ENCODE measurements at places on chromosomes 5 and 9.
A peak's percentile ranks its signal among the peaks of the same experiment; 100 is the strongest.

- DNase-seq, result no peak
Measured at GRCh38 chr5:61680247-61680646, 348.2 kb downstream of the ZSWIM6 start.

DNA sequence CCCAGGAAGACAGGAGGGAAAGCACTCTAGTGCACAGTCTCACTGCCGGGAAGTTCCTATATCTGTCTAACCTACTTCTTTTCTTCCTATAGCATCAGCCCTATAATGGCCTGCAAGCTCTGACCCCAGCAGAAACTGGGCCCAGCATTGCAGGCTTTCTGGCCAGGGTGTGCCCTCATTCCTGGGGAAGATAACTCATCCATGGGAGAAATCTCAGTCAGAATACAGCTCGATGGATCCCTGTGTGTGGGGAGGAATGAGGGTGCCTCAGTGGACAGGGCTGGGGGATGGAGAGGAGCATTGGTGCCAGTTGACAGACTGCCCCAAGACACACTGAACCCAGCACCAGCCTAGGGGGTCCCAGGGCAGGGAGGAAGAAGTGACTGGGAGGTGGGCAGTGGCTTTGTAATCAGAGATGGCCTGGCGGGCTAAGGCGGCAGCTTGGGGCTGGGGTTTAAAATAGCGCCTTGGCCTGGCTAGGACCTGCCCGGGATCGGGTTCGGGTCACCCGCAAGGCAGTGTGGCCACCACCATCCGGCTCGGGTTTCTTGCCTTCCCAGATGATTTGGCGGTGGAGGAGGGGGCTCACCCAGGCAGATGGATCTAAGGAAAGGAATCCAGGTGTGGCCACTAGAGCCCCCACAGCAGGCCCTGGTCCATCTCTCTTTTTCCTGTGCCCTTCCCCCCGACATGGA lies 7.6 kb upstream of the CXXC5 start:
- no peak for DNase-seq

GRCh38 chr5:59608745-59609144 lies 284.8 kb downstream of the PDE4D start:
- peak; percentile 91 for DNase-seq

GRCh38 chr5:132019857-132020555 lies 8.5 kb upstream of the ACSL6 start:
- no peak for DNase-seq

GRCh38 chr5:105789246-105789645 lies 1881.5 kb downstream of the EFNA5 start:
- no peak for DNase-seq

- peak; percentile 36 for DNase-seq
Measured at GRCh38 chr9:105127863-105128220, 116.6 kb upstream of the SLC44A1 start.

DNA sequence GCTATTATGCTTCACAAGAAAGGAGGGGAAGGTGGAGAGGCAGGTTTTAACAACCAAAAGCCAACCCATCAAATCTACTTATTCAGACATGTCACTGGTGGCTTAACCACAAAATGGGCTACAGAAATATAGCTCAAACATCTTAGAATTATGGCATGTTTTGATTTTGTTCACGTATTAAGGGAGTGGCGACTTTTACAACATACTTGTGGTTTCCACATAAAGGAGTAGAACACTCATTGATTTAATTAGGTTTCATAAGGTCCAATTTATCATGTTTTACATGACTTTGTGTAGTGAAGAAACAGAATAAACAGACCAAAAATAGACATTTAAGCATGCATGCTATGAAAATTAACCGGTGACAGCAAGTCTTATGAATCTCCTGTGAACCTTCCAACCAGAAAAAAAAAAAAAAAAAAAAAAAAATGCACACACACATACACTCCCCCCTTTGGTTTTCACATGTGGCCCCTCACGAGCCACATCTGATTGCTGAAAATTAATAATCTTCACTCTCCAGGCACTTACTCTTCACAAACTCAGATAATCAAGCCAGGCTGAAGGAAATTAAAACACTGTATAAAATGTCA lies 5.4 kb downstream of the ZNF608 start:
- peak; percentile 92 for DNase-seq

GRCh38 chr9:92385477-92385876 lies 18.9 kb downstream of the OGN start:
- no peak for DNase-seq

- no peak for DNase-seq
Measured at GRCh38 chr9:27112235-27112634, 3.2 kb downstream of the TEK start.

- peak; percentile 85 for DNase-seq
Measured at GRCh38 chr5:120614531-120615180, 150.6 kb downstream of the PRR16 start.

DNA sequence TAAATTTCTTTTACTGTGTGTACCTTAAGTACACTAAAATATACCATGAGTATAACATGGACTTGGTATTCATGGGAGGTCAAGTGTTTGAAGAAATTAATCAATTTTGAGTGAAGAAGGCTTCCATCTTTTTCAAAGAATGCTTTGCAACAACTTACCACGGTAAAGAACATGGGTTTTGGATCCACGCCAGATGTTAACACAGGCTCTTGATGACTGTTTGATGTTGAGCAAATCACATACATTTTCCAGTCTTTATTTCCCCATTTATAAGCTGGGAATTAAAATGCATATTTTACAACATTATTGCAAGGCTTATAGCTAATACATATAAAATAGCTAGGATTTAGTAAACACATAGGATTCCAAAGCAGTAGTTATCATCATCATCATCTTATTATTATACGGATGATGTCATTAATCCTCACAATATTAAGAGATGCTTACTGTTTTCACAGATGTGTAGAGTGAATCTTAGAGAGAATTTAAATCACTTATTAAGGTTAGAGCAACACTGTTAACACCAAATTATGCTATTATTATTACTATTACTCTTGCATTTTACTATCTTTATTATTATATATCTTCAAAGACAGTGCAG lies 362.0 kb downstream of the PRELID2 start:
- no peak for DNase-seq

DNA sequence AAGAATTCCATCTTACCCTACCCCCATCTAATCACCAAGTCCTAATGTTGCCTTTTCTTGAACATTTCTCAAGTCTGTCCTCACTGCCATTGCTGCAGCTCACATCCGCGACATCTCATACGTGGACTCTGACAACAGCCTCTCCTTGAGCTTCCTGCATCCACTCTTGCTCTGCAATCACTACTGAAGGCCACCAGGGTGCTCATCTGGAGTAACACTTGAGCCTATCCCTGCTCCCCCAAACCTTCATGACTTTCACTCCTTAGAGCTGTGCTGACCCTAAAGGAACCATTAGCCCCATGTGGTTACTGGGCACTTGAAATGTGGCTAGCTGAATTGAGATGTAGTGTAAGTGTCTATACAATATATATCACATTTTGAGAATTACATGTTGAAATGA lies 46.4 kb upstream of the CTXN3 start:
- no peak for DNase-seq

GRCh38 chr5:39519079-39519478 lies 94.3 kb upstream of the DAB2 start:
- DNase-seq, result peak; percentile 33

DNA sequence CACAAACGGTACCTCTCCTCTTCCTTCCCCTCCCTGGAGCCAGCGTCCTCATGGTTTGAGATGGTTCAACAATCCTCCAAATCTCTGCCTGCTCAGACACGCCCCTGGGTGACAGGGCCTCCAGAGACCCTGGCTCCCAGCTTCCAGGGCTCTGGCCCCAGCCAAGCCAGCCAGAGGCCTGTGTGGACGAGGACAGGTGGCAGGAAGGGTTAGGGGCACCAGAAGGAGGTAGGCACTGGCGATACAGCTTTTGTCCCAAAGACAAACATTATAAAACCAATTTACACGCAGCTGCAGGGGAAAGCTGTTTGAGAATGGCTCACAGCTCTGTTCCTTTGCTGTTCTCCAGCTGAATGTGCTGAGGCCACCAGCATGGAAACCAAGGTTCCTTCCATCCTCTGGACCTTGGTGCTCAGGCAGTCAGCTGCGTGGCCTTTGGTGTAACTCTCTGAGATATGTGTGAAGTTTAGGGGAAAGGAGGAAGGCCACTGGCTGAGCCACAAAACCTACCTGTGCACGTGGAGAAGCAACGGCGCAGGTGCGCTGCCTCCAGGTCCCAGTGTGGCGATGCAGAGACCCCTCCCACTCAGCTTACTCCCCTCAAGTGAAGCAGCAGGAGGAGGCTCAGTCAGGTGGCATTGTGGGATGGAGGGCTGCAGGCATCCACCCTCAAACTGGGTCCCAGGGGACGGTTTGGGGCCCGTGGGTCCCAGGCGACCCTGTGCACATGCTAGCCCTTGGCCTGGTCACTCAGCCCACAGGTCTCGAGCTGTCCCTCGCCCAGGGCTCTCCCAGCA lies 4.3 kb upstream of the QRFP start:
- DNase-seq, result no peak

GRCh38 chr5:179819296-179820126 lies 1.2 kb upstream of the SQSTM1 start:
- DNase-seq, result peak; percentile 57

GRCh38 chr9:121818841-121819427 lies 167.5 kb downstream of the DAB2IP start:
- DNase-seq, result no peak

DNA sequence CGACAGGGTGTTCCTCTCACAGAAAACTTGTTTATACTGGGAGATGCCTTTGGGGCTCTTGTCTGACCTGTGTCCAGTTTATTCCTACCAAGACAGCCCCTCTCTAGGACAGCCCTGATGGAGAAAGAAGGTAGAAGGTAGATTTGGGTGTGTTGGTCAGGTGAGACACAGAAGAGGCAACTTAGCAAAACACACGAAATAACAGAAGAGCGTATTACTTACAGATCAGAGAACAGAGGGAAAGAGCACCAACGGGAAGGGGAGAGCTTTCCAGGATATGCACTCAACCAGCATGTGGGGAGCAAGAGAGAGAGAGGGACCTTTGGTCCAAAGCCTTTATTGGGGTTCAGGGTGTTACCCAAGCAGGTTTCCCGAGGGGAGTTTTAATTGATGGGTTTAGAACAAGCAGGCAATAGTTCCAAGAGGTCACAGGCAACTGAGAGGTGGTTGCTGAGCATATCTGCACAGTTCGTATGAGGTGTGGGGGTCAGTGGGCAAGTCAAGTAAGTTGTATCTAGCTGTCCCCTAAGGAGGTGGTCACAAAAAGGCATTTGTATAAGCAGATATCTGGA lies 31.8 kb downstream of the BAAT start:
- no peak for DNase-seq

- DNase-seq, result peak; percentile 17
Measured at GRCh38 chr9:107049046-107049802, 186.3 kb downstream of the ZNF462 start.

DNA sequence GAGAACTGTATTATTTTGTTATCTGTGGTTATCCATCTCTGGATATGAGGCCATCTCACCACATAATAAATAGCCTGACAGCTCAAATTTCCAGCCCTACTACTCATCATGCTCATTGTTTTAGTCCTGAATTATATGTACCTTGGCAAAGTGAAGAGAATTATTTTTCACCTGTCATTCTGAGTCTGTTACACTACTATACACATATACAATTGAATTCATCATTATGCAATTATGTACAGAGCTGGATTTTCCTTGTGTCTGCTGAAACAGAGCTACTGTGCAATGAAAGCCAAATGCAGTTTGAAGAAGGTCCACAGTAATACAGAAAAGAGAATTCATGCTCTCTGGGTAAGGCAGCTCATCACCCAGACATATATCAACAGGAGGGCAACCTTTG lies 28.5 kb downstream of the ESM1 start:
- no peak for DNase-seq

DNA sequence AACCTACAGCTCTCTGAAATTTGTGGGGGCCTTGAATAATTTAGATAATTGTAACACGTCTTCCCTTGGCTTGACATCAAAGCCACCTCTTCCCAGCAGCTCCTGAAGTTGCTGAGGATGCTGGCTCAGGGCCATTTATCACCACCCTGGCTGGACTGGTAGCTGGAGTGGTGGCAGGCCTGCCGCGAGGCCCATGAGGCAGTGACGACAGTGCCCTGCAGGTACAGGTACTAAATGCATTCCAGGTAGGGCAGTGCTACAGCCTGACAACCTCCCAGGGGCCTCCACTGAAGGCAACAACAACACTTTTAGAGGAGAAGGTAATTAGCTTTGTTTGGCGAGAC lies 270.2 kb upstream of the KLF4 start:
- DNase-seq, result no peak

- no peak for DNase-seq
Measured at GRCh38 chr9:134032456-134033222, 7.4 kb downstream of the BRD3OS start.

DNA sequence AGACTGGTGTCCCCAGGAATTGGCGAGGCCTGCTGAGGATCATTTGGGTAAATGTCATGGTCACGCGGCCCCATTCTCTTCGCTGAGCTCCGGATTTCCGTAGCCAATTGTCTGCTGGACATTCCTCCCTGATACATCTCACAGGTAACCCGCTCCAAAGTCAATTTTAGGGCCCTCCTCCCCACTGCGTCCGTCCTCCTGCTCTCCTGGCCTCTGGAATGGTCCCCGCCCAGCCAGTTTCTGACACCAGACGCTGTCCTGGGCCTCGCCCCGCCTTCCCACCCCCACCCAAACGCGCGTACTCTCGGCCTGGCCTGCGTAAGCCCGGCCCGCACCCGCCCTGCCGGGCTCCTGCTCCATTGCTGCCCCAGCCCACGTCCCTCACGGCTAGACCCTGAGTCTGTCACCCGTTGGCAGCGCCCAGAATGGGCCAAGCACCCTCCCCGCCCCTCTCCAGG lies 202.0 kb downstream of the AUH start:
- no peak for DNase-seq

- DNase-seq, result no peak
Measured at GRCh38 chr9:89743573-89744254, 138.9 kb downstream of the GADD45G start.

- no peak for DNase-seq
Measured at GRCh38 chr5:67619235-67619634, 422.6 kb upstream of the CD180 start.

GRCh38 chr9:129698254-129698757 lies 32.9 kb downstream of the PRRX2 start:
- peak; percentile 85 for DNase-seq

- DNase-seq, result peak; percentile 20
Measured at GRCh38 chr5:36418152-36418979, 116.7 kb upstream of the RANBP3L start.

GRCh38 chr5:115907177-115907576 lies 55.1 kb upstream of the LVRN start:
- no peak for DNase-seq
